ENCODE measurements at places on chromosomes 3 and 15. TPM values are rescaled to one million over a fixed set of nuclear protein-coding genes. Genes with fewer than 3 reads are reported as not detected.

DNA sequence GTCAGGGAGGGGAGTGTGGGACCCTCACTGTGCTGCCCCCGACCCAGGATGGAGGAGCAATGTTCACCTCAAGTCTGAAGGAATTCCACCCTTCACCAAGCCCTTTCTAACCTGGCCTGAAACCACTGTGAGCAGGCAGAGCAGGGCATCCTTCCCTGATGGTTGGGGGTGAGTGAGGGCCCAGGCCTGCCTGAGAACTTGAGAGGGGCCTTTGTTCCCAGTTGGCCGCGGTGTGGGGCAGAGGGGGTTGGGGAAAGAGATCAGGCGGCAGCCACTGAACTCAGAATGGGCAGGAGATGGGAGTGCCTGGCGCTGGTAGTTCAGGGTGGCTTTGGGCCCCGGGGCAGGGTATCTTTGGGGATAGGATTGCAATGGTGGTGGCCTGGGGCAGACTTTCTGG is 103.5 kb upstream of the RPL32 start:
- H3K27ac ChIP-seq = no peak overlapping the region

DNA sequence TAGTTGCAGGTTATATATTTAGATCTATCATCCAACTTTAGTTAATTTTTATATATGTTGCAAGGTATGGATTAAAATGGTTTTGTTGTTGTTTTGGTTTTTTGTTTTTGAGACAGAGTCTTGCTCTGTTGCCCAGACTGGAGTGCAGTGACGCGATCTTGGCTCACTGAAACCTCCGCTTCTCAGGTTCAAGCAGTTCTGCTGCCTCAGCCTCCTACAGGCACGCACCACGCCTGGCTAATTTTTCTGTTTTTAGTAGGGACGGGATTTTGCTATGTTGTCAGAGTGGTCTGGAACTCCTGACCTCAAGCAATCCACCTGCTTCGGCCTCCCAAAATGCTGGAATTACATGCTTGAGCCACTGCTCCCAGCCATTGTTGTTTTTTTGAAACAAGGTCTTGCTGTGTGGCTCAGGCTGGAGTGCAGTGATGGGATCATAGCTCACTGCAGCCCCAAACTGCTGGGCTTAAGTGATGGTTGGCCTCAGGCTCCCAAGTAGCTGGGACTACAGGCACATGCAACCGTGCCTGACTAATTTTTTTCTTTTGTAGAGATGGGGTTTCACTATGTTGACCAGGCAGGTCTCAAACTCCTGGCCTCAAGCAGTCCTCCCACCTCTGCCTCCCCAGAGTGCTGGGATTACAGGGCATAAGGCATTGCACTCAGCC is 92.0 kb downstream of the ZNF609 start:
- H3K4me3 ChIP-seq = no peak overlapping the region
- no peaks in the 10 kb centered on the region for H3K4me1 ChIP-seq
- DNase-seq = no peak
- H3K27me3 ChIP-seq = no peaks in the 10 kb centered on the region

GRCh38 chr3:5796541-5796940 is 609.0 kb downstream of the EDEM1 start:
- H3K36me3 ChIP-seq = no peaks in the 10 kb centered on the region
- no peaks in the 10 kb centered on the region for H3K4me1 ChIP-seq
- no peaks in the 10 kb centered on the region for H3K27me3 ChIP-seq
- H3K27ac ChIP-seq = no peak overlapping the region

FEZF2 gene
- not detected for total RNA-seq

PIGX gene
- 13.6 TPM for total RNA-seq

VEPH1 gene
- total RNA-seq = 0.81 TPM

Measured in aorta (tissue), 5 donors.